ENCODE measurements at places on chromosomes 3 and 15.

- DNase-seq: no peak
Measured at GRCh38 chr3:121330634-121331033, 215.2 kb downstream of the POLQ start.

GRCh38 chr3:84522893-84523292, 435.9 kb upstream of the CADM2 start:
- no peak for DNase-seq

- no peak for DNase-seq
Measured at GRCh38 chr3:111819927-111820326, 39.1 kb upstream of the PHLDB2 start.

DNA sequence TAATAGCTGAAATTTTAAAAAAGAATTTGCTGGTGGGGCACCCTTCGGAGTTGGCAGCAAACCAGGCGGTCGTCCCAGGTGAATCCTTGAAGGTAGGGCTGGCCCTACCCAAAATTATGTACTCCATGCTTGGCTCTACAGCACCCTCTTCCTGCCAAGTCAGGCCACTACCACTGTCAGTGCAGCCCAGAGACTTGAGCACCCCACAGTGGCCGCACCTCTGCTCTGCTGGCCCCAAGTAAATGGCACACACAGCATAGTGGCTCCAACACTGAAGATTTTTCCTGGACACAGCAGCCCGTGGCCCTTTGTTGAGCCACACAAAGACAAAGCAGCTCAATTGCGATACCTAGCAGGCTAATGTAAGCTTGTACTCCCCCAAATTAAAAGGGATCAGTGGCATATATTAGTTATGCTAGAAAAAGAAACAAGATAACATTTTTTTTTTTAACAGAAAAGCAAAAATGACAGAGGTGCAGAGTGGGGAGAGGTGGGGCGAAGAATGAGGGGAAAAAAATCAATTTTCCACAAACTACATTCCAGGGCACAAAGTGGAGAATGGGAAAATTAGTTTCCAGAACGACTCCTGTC, 250.5 kb downstream of the UACA start:
- peak; percentile 47 for DNase-seq

GRCh38 chr3:11195201-11195600, 40.9 kb downstream of the HRH1 start:
- no peak for DNase-seq

GRCh38 chr3:138062626-138063025, 52.7 kb downstream of the CLDN18 start:
- DNase-seq: no peak

DNA sequence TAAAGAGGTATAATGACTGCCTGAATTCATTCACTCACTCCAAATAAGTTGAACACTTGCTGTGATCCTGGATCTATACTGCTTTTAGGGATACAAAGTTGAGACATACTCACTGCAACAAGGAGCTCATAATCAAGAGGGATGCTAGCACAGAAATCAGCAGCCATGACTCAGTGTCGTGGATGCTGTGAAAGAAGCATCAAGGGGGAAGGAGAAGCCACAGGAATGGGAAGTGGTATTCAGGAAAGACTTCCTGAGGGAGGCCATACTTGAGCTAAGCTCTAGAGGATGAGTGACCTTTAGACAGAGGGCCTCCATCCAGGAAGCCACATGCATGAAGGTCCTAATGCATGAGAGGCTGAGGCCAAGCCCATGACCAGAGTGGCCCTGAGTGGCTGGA, 245.7 kb upstream of the RORA start:
- DNase-seq: no peak

DNA sequence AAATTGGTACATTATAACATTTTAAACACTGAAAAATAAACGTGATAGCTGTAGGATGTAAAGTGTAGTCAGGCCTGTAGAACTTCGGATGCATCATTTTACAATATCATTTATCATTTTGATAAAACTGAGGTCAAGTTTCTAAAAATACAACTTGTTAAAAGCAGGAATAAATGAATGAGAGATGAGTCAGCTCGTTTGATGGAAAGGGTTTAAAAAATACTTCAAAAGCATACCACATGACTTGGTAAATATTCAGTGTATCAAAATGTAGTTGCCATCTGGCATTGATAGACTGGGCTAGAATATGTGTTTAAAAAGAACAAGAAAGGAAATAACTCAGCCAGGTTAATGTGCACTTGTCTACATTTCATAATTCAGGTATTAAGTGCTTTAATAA, 357.0 kb downstream of the TIGIT start:
- no peak for DNase-seq

- DNase-seq: no peak
Measured at GRCh38 chr3:169581633-169582032, 81.9 kb downstream of the MECOM start.

DNA sequence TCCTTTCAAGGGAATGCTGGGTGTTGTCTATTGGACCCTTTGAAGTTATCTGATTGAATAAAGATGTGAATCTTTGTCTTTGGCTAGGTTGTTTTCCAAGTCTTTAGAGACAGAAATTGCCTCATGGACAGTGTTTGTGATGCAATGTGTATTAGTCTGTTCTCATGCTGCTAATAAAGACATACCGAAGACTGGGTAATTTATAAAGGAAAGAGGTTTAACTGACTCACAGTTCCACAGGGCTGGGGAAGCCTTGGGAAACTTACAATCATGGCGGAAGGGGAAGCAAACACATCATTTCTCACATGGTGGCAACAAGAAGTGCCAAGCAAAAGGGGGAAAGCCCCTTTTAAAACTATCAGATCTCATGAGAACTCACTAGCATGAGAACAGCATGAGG, 88.8 kb upstream of the PLXND1 start:
- DNase-seq: no peak

DNA sequence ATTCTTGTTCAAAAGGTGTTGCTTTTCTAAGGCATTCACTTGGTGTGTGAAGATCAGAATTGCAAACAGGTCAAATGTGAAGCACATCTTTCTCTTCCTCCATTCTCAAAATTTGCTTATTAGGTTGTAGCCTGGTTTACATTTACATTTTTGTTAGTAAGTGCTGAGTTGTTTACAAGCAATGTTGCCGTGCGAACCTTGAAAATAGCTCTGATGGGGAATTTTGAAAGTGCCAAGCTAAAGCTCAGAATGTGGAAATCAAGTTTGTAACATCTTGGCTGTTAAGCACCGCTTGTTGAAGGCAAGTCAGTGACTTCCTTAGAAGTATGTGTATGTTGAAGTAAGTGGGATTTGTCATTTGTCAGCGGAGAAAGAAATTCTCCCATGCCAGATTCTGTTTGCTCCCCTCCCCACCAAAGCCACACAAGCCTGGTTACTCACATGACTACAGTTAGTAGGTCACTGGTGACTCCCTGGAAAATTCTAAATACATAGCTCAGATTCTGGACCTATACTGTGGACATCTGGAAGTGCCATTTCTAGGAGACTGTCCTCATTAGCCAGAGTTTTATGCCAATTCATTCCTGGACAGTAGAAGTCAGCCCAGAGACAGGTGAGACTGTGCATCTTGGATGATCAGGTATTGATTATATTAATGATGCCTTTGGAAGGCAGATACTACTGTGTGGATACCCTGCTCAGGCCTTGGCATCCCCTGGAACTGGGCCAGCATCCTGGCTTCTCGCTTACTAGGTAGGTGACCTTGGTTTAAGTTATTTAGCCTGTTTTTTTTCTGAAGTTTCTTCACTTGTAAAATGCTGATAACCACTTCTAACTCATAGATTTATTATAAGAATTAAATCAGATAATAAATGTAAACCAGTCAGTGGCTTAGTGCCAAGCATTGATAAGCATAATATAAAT, 390.6 kb upstream of the SEMA6D start:
- no peak for DNase-seq

GRCh38 chr3:60079076-60079475, 1029.3 kb upstream of the CFAP20DC start:
- DNase-seq: no peak

GRCh38 chr3:178059119-178059518, 477.1 kb upstream of the KCNMB2 start:
- no peak for DNase-seq

DNA sequence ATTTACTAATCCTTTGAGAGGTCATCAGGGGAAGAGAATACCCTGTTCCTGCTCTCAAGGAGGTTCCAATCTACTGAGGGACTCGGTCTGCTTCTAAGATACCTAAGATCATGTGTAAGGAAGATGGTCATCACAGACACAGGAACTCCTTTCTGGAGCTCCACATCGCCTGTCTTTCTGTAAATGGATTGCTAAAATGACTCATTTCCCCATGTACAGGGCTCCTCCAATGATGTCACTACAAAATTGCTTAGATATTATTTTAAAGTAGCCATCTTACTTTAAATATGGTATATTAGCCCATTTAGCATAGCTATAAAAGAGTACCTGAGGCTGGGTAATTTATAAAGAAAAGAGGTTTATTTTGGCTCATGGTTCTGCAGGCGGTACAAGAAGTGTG, 206.1 kb upstream of the PROK2 start:
- no peak for DNase-seq
